Lung microvascular endothelial cell (primary cell): ENCODE measurements at places on chromosomes 4 and X. TPM values are rescaled to one million over a fixed set of nuclear protein-coding genes. Genes with fewer than 3 reads are reported as not detected.

The NUDT11 gene
- total RNA-seq, result 0.60 and 1.5 TPM in 2 replicates

The TEX13D gene
- total RNA-seq, result not detected in 2 replicates

The IRS4 gene
- total RNA-seq, result under 0.01 TPM in 2 replicates

The SYTL5 gene
- total RNA-seq, result under 0.01 TPM in 1 of 2 replicates, not detected in the other

The ASMT gene
- not detected in 2 replicates for total RNA-seq

The OGT gene
- 59.1 and 83.1 TPM in 2 replicates for total RNA-seq

The HTR2C gene
- total RNA-seq, result not detected in 2 replicates

The NDNF gene
- total RNA-seq, result 0.44 and 11.1 TPM in 2 replicates

The ITIH6 gene
- not detected in 2 replicates for total RNA-seq

The SMIM10L2A gene
- total RNA-seq, result 0.40 and 0.65 TPM in 2 replicates

The ZFP92 gene
- 0.20 and 0.22 TPM in 2 replicates for total RNA-seq

The GLRA3 gene
- total RNA-seq, result not detected in 2 replicates

The UGT2A1 gene
- not detected in 2 replicates for total RNA-seq

The BCAP31 gene
- total RNA-seq, result 236 and 400 TPM in 2 replicates

The ACOX3 gene
- total RNA-seq, result 22.6 and 24.0 TPM in 2 replicates

The IL13RA2 gene
- total RNA-seq, result 0.20 and 0.65 TPM in 2 replicates

The KCNIP4 gene
- not detected in 2 replicates for total RNA-seq

The COL4A6 gene
- 0.20 and 2.4 TPM in 2 replicates for total RNA-seq

The ZMAT1 gene
- total RNA-seq, result 0.65 and 1.2 TPM in 2 replicates

The MAPK10 gene
- total RNA-seq, result under 0.01 TPM in 2 replicates

The PFKFB1 gene
- total RNA-seq, result under 0.01 TPM in 1 of 2 replicates, not detected in the other

The FAM47A gene
- total RNA-seq, result not detected in 2 replicates

The SYP gene
- total RNA-seq, result under 0.01 TPM in 2 replicates

The MORC4 gene
- 6.5 and 6.7 TPM in 2 replicates for total RNA-seq

The MAB21L2 gene
- total RNA-seq, result 0.20 and 0.65 TPM in 2 replicates

The NUP62CL gene
- not detected in 2 replicates for total RNA-seq

The TMEM255A gene
- total RNA-seq, result not detected in 2 replicates

The TEX13C gene
- not detected in 2 replicates for total RNA-seq

The HTN3 gene
- not detected in 2 replicates for total RNA-seq

The SPANXN3 gene
- not detected in 2 replicates for total RNA-seq

The LAP3 gene
- total RNA-seq, result 117 and 174 TPM in 2 replicates

The CPE gene
- total RNA-seq, result 1.1 and 1.4 TPM in 2 replicates

The MAOB gene
- not detected in 2 replicates for total RNA-seq
